ENCODE measurements at places on chromosomes 12 and 14.
A peak's percentile ranks its signal among the peaks of the same experiment; 100 is the strongest.

DNA sequence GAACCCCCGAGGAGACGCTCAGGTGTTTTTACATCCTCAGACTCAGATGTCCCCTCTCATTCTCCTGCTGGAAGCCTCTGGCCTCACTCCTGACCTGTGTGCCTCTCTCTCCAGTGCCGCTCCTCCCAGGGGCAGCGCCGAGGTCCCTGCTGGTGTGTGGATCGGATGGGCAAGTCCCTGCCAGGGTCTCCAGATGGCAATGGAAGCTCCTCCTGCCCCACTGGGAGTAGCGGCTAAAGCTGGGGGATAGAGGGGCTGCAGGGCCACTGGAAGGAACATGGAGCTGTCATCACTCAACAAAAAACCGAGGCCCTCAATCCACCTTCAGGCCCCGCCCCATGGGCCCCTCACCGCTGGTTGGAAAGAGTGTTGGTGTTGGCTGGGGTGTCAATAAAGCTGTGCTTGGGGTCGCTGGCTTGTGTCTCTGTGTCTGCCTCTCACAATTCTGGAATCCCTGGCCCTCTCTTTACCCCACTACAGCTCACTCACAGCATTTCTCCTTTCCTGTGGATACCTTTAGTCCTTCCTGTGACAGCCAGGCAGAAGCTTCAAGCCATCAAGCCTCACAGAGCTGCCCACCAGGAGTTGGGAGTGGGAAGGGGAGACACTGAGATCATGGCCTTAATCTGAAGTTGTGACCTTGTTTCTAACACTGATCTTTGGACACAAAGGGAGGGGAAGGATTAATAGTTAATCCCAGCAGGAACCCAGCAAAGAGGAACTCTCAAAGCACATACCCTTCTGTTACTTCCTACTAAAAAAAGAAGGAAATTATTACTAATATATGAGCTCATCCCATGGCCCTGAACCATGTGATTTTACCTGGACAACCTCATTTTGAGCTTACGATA, 1.1 kb upstream of the SOAT2 start:
- no peak for DNase-seq

DNA sequence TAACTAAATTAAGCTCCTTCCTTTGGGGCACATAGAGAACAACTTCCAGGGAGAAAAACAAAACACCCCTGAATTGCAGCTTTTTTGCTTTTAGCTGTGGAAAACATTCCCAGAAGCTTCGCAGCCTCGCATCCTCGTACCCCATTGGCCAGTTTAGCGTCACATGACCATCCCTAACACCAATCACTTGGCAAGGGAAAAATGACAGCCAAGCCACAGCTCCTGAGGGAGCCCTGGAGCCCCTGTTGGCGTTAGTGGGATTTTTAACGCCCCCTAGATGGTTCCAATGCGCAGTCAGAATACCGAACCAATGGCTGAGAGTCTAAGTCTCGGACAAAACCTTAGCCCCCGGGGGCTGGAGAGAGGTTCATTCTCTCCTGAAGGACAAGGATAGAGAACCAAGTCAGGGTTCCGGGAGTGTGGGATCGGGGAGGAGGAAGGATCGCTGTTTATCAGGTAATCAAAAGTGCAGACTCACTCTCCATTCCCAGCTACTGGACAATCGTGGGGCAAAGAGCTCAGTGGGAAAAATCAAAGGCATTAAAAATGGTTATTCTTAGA, 135.6 kb upstream of the HIF1A start:
- no peak for DNase-seq

GRCh38 chr12:106273491-106273890, 25.7 kb upstream of the CKAP4 start:
- no peak for DNase-seq

DNA sequence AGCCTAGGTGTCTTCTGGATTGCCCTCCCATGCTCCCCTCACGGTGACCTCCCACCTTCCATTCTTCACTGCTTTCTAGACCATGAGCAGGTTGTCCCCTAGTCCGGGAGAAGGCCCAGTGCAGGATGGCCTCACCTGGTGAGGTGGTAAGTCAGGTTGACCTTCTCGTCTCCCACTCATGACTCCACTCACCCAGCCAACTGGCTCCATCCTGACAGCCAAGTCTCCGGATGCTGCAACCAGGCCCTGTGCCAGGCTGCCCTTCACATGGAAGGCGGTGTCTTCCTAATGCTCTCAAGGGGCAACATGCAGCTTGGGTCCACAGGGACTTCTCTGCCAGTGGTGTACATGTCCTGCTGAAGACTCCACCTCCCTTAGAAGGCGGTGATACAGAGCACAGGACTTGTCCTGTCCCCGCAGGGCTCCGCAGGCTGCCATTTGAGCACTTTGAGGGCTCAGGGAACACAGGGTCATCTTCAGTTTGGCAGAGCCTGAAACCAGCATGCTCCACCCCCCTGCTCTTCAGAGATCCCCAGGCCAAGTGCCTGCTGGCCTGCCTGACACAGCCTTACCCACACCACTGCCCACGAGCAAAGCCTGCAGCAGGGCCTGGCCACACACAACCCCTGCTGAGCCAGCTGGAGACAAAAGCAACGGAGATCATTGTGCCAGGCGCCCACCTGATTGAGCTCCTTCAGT, 25.4 kb downstream of the BATF start:
- no peak for DNase-seq

DNA sequence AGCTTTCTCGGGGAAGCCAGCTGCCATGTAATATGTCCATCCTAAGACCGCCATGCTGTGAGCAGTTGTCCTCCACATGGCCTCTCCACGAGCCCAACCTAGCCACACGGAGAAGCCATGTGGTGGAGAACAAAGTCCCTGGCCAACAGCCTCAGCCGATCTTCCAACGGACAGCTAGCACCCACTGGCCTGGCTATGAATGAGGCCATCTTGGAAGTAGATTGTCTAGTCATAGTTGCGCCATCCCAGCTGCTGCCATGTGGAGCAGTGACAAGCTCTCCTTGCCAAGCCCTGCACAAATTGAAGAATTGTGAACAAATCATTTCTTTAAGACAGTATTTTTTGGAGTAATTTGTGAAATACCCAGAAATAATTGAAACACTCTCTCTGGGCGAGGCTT, 49.3 kb upstream of the USP44 start:
- no peak for DNase-seq

DNA sequence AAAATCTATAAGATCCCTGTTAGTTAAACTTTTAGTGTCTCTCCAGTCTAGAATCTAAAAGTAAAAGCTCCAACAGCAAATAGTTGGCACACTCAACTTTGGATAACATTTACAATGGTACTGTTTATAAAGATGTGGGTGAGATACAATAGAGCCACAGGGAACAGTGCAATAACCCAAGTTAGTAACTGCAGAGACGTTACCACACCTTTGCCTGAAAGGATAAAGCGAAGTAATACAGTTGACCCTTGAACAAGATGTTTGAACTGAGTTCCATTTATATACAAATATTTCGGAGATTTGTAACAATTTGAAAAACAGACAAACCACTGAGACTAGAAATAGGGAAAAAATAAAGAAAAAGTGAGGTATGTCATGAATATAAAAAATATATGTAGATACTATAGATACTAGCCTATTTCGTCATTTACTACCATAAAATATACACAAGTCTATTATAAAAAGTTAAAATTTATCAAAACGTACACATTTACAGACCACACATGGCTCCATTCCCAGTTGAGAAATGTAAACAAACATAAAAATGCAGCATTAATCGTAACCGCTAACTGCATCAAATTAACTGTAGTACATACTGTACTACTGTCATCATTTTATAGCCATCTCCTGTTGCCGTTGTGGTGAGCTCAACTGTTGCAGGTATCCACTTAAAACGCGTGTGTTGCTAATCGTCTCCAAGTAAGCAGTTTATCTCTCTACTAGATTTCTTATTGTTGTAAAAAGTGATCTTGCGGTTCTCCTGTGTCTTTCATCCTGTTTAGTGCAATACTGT, 56.5 kb upstream of the HIF1A start:
- DNase-seq: no peak

DNA sequence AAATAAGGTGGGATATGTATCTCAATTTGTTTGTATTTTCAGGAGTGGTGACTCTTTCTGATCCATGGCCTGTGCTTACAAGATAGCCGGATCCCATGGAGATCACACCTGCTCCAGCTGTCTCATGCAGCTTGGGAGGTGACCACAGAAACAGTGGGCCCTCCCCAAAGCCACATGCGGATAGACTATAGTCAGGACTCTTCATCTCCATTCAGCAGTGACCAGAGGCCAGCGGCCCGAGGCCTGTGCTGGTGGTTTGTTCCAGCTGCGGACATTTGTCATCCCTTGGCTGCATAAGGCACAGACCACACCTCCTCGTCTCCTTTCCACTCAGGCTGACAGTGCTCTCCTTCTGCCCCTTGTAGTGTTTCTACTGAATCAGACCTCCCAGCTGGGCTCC, 14.7 kb upstream of the WNT5B start:
- no peak for DNase-seq

DNA sequence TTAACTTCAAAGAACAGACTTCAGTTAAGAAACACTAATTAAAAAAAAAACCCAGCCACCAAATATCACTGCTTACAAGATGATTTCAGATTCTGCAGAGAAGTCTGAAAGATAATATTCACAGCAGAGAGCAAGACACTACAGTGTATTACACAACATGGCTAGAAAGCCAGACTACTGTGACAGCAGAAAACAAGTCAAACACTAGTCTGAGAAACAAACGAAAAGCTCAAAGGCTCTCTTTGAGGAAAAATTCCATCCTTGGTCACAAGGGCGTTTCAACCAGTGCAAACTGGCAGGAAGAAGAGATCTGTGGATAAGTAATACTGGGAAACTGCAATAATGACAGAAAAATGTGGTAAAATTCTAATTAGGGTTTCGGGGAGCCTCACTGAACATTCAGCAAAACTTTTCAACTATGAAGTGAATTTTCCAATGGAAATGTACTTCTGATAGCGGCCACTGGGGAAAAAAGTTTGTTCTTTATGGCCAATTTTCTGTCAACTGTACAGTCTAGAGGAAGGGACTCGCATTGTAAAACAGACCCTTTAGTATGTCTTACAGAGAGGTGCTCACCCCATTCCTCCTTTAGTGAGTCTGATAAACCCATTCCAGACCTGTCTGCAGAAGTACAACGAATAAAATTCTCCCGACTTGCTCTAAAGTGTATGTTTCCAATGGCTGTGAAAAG, 50.4 kb downstream of the ACADS start:
- DNase-seq: no peak

GRCh38 chr12:105337391-105337790, 6.9 kb downstream of the C12orf75 start:
- DNase-seq: no peak

DNA sequence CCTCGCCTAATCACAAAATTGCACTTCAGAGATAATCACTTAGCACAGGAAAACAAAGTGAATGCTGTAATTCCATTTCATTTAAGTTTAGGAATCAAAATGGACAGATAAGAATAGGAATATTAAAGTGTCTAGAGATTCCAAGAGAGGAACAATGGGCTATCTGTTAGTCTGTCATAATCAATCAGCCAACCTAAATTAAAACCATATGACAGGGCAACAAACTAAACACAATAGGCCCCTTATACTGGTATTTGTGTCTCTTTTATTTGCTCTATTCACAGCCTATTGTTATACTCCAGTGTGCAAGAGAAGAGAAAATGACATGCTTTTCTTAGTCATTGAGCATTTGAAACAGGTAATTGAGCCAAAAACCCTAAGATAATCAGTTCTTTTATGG, 259.4 kb downstream of the PRKD1 start:
- DNase-seq: no peak

DNA sequence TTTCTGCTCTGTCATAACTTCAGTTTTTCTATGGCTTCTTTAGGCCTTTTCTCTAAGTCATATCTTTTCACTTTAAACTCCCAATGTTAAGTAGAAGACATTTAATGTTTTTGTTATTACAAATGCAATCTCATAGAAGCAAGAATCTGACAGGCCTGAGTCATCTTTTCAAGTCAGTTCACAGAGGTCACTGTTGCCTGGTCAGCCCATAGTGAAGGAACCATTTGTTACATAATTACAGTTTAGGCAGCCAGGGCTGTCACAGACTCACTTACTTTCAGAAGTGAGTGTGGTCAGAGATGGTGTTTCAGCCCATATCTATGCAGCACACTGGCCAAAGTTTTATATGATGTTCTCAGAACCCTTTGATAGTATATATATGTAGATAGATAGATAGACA, 46.5 kb downstream of the CCER1 start:
- DNase-seq: no peak

DNA sequence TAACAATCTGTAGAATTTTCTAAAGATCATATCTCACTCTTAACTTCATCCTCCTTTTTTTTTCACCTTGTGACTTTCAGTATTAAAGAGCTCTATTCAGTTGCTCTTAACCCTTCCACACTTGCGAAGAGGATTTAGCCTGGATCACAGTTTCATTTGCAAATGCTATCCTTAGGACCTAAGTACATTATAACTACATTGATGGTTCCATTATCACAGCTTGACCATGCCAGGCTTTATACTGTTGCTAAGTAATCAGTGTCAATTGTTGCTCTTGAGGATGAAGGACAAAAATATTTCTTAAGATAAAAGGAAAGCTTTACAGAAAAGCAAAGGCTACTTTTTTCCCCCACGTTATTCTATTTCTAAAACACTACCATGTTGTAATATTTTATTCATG, 122.2 kb downstream of the PDZRN4 start:
- DNase-seq: no peak

- no peak for DNase-seq
Measured at GRCh38 chr12:88591343-88591742, 11.1 kb upstream of the KITLG start.

- DNase-seq: no peak
Measured at GRCh38 chr12:105107171-105107493, 399 bp upstream of the WASHC4 start.

DNA sequence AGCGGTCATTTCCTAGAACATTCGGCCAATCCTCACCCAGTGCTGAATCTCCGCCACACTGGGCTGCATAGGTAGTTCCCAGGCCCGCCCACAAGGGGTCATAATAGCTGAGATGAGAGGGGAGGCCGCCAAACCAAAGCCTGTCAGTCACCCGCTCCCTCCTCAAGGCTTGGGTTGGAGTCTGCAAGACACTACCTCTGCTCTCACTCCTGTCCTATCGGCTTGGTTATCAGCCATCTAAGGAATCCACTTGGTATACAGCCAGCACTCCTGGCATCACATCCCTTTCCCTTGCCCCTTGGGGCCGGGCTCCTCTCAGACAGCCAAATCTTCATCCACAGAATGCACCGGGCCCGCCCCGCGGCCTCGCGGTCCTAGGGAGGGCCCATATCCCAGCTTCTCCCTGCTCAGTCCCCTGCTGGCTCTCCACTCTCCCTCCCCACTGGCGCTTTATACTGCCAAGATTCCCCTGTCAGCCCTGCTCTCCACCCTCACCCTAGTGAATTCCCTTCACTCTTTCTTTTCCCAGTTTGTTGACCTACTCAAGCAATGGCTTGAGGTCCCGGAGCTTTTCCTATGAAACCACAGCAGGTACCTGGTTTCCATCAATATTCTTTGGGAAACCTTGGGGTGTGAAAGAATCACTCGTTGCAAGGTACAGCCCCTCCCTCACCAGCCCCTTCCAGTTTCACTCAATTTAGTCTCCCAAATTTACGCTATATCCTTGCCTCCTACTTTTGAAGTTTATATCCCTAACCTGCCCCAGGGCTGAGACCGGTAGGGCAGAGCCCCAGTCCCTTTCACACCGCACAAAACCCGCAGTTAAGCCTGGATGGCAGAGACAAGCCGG, 1.4 kb downstream of the IFFO1 start:
- DNase-seq: peak; percentile 66

GRCh38 chr14:51462182-51462581, 189.5 kb upstream of the FRMD6 start:
- DNase-seq: no peak
